ENCODE measurements at places on chromosomes 16 and 17.
A peak's percentile ranks its signal among the peaks of the same experiment; 100 is the strongest.

- no peak for DNase-seq
Observed at GRCh38 chr16:78609402-78610274, 510.2 kb downstream of the WWOX start.

- DNase-seq: no peak
Observed at GRCh38 chr16:14148569-14148968, 77.5 kb downstream of the MRTFB start.

DNA sequence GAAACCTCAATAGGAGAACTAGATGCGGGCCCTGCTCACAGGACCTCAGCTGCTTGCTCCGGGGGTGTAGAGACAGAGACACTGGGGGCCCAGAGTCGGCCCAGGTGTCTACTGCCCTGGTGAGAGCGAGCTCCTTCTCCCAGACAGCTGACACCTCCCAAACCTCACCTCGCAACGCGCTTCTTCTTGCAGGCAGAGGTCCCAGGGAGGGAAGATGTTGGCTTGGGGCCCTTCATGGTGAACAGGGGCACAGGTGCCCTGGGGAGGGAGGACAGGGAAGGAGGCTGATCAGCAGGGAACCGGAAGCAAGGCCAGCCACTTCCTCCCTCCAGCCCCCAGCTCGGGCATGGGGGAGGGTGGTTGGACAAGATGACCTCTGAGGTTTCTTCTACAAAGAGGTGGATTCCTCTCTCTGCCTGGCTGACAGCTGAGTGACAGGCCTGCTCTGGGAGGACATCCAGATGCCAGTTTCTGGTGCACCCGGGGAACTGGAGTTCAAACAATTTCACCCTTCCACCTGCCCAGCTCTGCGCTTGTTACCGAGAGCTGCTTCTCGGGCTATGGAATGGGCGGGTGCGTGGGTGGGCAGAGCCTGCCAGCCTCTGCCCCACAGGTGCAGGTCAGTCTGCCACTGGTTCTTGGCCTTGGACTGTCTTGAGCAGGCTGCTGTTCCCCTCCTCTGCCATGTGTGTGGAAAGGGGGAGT is 11.7 kb upstream of the GFAP start:
- no peak for DNase-seq

DNA sequence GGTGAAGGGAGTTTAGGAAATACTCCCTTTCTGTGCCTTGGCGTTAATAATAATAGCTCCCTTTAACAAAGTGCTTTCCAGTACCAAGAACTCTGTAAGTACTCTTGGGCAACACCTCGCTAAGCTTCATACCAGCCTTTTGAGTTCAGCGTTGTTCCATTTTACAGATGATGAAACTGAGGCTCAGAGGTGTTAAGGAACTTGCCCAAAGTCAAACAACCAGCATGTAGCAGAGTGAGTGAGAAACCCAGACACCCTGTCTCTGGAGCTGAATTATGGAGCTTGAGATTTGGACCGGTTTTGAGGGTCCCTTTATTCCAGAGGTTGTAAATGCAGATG is 607 bp downstream of the KATNIP start:
- DNase-seq: no peak

DNA sequence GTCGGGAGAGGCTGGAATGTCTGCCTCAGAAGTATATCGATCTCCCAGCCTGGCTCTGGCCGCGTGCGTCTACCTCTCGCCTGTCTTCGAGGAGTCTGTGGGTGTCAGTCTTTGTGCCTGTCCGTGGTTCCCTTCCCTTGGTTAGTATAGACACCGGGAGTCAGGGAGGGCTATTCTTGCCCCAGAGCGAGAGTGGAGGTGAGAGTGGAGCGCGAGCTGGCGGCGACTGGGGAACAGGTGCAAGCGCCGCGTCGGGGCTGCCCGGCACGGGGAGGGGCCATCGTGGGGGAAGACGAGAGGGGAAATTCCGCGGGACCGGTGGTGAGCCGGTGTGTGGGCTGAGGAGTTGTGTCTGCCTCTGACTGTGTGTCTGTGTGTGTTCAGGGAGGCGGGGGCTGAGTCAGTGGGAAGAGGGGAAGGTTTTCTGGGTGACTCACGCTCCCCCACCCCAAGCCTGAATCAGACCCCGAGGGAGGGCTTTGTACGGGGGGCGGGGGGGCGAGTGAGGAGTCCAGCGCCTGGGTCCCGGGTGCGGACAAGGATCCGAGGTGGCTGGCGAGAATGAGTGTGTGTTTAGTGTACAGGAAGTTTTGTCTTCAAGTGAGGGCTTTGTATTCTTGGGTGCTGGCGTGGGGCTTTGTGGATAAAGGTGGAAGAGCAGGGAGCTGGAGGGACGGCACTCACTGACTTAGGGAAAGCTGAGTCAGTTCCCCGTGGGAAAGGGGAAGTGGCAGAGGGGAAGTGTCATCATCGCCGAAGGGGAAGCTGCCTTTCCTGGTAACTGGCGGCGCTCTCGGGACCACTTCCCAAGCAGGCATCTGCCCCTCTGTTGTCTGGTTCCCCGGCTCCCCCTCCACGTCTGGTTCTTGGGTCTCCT is 8.6 kb downstream of the KDM6B start:
- DNase-seq: peak; percentile 94

DNA sequence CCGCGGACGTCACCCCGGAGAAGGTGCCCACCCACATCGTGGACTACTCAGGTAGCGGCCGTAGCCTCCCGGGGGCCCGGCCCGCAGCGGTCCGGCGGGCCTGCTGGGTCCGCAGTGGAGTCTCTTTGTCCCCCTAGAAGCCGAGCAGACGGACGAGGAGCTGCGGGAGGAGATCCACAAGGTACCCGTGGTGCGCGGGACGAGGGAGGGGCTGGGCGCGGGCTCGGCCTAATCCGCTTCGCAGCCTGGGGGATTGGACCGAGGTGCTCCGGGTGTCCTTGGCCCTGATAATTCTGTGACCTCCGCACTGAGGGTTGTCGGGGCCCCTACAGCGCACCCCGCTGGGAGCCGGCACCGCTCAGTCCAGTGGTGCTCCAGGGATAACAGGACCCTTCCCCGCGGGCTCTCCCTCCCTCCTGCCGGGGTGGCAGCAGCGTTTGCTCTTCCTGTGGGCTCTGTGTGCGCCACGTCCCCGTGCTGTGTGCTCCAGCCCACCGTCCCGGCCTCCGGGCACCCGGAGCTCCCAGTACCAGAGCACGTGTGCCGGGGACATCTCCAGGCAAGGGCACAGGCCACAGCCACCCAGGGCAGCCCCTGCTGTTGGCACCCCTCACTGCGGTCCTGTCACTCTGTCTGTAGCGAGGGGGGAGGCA is 713 bp downstream of the RHOT2 start:
- DNase-seq: no peak

- DNase-seq: no peak
Observed at GRCh38 chr17:791829-792228, 9.7 kb downstream of the MRM3 start.

DNA sequence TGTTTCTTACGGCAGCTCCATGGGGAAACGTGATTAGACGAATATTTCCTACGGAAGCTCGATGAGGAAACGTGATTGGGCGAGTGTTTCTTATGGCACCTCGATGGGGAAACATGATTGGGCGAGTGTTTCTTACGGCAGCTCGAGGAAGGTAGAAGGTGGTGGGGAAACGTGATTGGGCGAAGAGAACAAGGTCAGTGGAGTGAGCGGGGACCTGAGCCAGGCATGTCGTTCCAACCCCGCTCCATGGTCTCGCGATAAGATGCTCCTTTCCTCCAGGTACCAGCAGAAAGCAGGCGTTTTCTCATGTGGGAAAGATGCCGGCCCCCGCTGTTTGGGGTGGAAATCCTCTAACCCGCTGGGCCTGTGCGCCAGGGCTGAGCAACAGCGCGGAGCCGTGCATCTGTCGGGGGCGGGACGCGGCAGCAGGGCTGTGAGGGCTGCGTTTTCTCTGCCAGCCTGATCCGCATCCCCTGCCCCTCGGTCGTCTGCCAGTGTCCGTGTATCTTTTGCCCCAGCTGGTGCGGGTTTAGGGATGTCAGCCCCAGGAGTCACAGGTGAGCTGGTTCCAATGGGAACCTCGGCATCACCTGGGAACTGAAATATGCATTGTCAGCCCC is 25.6 kb upstream of the DOC2B start:
- DNase-seq: no peak

DNA sequence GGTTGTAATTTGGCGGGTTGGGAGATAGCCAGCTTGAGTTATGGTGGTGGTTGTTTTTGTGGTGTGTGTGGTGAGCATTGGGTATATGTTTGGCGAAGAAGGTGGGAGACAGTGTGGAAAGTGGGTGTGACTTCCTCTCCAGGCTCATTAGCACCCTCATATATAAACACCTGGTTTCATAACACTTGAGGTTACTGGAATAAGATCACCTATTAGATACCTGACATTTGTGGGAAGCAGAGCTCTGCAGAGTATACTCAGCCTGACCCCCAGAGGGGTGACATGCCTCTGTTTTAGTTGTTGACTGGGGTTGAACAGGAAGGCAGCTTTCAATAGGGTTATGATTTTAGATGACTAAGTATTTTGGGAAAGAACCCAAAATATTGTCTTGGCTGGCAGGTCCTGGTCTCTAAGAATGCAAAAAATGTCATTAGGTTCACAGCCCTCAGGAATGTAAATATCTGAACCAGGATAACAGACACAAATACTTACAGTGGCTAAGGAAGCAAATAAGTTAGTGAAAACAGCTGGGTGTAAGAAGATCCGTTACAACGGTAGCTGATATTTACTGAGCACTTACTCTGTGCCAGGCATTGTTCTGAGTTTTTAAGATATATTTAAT is 18.3 kb upstream of the EFCAB13 start:
- no peak for DNase-seq

DNA sequence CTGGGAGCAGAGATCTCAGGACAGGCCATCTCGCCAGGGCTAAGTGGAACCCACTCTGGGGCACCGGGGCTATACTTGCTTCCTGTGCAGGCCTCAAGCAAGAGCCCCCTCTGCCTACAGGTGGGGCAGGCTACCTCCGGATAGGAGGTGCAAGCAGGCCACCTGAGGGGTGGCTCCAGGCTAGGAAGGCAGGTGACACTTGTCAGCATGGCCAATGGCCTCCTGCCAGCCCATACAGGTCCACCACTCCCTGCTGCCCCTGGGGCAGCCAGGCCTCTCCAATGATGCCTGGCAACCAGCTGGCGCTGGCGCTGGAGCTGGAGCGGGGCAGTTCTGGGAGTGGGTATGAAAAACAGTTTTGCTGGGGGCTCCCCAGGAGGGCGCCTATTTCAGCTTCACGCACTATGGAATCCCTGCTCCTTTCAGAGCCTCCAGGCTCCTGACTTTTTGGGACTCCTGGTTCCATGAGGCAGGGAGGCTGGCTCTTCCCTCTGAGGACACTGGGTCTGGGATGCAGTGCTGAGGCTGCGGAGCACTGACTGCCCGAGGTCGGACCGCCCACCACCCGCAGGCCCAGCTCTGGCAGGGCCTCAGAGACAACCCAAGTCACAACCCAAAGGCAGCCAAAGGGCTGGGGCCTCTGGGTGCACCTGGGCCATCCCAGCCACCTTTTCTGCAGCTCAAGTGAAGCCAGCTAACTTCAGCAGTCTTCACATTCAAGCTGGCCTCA is 8.4 kb upstream of the SREBF1 start:
- DNase-seq: no peak

- no peak for DNase-seq
Observed at GRCh38 chr16:4218202-4218601, 23.7 kb downstream of the SRL start.

GRCh38 chr17:44935116-44935515 is 12.5 kb downstream of the KIF18B start:
- DNase-seq: no peak

DNA sequence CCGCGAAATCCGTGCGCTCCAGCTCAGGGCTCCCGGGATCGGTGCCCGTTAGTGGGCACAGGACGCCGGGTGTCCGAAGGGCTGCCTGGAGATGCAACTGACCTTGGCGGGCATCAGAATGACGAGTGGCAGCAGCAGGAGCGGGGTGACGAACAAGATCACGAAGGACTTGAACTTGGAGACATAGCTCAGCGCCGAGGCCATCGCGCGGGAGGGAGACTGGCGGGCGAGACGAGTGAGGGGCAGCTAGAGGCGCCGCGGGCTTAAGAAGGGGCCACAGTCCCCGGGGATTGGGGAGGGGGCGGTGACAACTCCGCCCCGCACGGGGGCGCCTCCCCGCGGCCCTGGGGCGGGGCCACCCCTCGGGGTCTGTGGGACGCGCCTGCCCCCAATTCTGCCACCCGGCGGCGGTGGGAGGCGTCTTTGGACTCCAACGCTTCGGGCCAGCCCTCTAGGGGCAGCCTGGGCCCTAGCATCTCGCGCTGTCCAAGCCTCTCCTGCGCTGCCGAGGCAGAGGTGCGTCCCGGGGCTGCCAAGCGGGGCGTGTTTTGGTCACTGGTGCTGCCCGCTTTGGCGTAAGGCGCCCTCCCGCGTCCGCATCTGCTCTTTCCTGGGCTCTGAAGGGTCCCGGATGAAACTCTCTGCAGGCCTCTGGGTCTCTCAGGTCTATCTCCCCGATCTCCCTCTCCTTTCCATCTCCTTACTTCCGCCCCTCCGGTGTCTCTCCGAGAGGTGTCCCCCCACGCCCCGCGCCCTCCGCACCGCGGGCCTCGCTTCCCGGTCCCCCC is at the start of gene SLC13A5:
SLC13A5 (minus strand) TSS at position 240 of the 788 bp plus-strand sequence; CDS start at position 204, 36 bp downstream.
- DNase-seq: no peak
